ENCODE measurements at places on chromosomes 5 and 9.

DNA sequence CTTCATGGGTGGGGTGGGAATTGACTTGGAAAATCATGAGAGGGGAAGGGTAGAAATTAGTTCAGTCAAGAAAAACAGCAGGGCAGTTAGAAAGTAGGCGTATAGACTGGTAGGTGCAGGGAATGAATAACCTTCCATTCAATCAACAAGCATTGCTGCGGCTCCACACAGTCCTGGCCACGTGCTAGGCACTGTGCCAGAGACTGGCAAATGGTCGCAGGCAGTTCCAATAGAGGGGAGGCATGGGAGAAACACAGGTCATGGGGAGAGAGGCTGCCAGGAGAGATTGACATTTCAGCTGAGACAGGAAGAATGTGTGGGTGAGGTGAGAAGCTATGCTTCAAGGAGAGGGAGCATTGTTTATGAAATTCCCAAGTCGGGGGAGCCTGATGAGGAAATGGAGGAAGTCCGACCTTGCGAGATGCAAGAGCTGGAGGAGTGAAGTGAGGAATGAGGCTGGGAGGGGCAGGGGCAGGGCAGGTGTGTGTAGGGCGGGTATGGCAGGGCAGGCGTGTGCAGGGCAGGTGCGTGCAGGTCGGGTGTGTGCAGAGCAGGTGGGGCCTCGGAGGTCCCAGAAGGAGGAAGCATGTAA is 54.4 kb upstream of the PPARGC1B start:
- DNase-seq = no peak

DNA sequence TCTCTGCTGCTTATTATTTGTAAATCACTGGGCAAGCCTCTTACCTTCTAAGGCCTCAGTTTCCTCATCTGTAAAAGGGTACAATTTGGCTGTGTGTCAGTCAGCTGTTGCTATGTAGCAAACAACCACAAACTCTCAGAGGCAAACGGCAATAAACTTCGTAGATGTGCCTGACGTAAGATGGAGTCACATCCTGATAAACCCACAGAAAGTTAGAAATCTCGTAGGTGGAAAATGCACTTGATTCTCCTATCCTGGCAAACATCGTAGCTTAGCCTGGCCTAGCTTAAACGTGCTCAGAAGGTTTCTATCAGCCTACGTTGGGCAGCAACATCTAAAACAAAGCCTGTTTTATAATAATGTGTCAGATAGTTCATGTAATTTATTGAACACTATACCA is 35.0 kb upstream of the UNC5A start:
- no peak for DNase-seq

GRCh38 chr9:92798358-92798757 is 33.7 kb upstream of the BICD2 start:
- DNase-seq = no peak

- DNase-seq = no peak
These were observed 7.8 kb downstream of the PDE8B start for GRCh38 chr5:77218263-77218662.
